Hematopoietic multipotent progenitor cell treated with erythropoietin and hydrocortisone succinate and interleukin-3 and kit ligand, for 8 days (in vitro differentiated cells): ENCODE measurements at places on chromosomes 4 and X.

- DNase-seq: no peak
Measured at GRCh38 chr4:64144994-64145393, 264.3 kb downstream of the TECRL start.

- no peak for DNase-seq
Measured at GRCh38 chr4:1245481-1246051, 3.4 kb downstream of the CTBP1 start.

DNA sequence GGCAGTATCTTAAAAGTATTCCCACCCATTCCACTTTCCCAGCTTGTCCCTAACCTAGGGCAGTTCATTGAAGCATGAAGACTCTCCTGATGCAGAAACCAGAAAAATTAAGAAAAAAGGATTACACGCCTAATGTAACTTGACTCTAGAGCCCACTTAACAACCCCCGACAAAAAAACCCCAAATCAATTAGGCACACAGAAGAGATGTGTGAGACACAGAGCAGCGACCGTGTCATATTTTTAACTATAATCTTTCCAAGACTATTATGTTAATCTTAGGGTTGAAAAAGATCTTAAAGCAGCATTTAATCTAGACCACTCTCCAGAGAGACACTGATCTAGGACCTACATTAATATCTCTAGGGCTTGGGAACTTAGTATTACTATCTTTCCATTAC is 1.3 kb downstream of the YTHDC1 start:
- DNase-seq: peak; percentile 5

GRCh38 chrX:40734971-40735324 is 394 bp downstream of the MED14 start:
- DNase-seq: peak; percentile 6

- DNase-seq: no peak
Measured at GRCh38 chr4:78018271-78019049, 38.7 kb upstream of the FRAS1 start.

GRCh38 chr4:102403116-102403515 is 57.8 kb upstream of the SLC39A8 start:
- no peak for DNase-seq

DNA sequence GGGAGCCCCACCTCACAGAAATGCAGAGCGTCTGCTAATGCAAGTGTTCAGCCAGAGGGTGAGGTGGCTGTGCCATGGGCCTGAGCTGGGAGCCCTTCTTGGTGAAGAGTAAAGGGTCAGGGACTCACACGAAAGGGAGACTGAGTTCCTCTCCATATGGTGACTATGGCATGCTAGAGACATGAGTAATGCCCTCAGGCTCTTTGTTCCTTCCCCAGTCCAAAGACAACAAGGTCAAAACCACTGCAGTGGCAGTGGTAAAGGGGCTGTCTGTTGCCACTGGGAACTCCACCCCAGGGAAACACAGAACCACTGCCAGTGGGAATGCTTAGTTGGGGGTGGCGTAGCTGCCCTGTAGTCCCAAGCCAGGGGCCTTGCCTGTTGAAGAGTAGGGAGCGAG is 22.4 kb downstream of the RAB40AL start:
- DNase-seq: no peak

DNA sequence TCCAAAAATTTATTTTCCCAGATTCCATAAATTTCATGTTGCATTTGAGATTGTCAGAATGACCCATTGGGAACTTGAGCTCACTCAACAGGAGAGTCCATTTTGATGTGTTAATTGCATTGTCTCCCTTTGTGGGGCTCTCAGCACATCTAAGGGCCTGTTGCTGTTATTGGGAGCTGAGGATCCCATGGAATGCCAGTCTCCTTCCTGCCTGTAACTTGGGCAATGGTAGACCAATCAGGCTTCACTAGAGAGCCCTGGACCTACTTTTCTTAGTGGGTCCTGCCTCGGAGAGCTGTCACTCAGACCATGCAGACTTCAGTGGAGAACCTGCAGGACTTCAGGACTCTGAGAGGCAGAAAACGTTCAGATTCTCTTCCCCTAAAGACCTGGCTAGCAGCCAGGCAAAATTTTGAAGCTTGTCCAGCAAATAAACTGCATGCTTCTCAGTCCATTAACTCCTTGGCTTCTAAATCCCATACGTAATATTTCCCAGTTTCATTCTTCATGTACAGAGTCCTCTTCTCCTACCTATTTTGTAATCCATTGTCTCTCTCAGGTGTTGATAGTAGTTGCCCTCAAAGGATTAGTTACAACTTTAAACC is 25.1 kb downstream of the OCRL start:
- DNase-seq: no peak

DNA sequence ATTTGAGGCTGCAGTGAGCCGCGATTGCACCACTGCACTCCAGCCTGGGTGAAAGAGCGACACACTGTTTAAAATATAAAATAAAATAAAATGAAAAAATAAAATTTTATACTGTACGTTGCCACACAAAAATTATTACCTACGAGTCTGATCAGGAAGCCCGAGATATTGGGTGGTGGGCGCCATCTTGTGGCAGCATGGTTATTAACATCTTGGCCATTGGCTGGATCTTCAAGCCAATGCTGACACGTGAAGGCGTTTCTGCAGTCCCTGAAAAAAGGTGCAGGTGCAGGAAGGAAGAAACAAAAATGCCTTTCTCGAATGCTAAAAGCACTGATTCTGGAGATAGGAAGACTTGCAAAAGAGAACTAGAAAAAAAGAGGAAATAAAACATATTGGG is 4.9 kb upstream of the TLR8 start:
- DNase-seq: peak; percentile 42

DNA sequence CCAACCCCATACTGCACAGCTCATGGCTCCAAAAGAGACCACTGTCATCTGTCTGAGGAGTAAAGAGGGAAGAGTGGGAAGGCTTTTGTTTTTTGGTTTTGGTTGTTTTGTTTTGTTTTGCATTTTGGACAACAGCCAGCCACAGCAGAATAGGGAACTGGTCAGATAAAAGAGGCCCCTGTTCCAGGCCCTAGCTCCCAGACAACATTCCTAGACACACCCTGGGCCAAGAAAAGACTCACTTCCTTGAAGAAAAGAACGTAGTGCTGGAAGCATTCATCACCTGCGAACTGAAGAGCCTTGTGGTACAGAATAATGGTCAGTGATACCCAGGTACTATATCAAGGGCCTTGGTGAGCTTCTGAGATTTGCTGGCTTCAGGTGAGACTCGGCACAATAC is 619.4 kb upstream of the SPANXN1 start:
- no peak for DNase-seq

- no peak for DNase-seq
Measured at GRCh38 chrX:37904833-37905232, 57.5 kb upstream of the DYNLT3 start.

- DNase-seq: no peak
Measured at GRCh38 chr4:128668566-128668965, 140.9 kb upstream of the JADE1 start.

GRCh38 chrX:68355629-68355920 is 77.7 kb downstream of the OPHN1 start:
- no peak for DNase-seq

DNA sequence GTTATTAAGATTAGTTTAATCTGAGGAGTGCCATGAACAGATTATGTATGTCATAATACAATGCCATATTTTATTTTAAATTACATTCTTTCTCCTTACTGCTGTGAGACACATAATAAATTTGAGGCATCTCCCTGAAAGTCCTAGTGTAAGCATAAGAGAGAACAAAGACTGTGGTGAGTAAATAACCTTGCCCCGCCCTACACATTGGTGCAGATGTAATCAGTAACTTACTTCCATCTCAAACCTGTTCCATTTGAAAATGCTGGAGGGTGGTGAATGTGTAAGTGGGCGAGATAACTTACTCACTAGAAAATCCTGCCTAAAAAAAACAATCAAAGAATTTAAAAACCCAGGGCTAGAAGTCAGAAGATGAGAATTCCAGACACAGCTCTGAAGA is 338.1 kb upstream of the SLIT2 start:
- DNase-seq: no peak

- DNase-seq: peak; percentile 15
Measured at GRCh38 chr4:81470456-81471297, 1.0 kb downstream of the RASGEF1B start.

- peak; percentile 39 for DNase-seq
Measured at GRCh38 chrX:78029663-78030062, 60.2 kb upstream of the PGAM4 start.

- DNase-seq: peak; percentile 31
Measured at GRCh38 chr4:168880811-168881595, 129.1 kb downstream of the CBR4 start.

GRCh38 chr4:150152766-150153165 is 74.5 kb downstream of the DCLK2 start:
- no peak for DNase-seq

DNA sequence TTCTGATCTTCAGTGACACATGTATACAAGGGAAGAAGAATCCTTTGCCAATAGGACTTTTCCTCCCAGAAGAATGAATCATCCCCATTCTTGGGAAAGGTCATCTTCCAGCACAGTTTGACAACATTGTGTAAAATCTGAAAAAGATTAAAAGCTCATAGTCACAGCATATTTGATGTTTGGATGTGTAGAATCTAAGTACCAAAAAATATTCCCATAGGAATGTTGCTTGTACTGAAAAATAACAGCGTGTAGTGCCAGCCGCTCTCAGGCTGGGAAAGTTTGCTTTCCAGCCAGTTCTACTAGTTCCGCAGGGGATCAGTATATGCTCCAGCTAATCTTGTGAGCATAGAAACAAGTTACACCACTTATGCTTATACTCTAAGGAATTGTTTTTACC is 74.7 kb upstream of the IL13RA1 start:
- DNase-seq: no peak

GRCh38 chr4:110780538-110780937 is 157.7 kb upstream of the PITX2 start:
- DNase-seq: no peak

GRCh38 chrX:41289095-41289494 is 44.9 kb upstream of the DDX3X start:
- DNase-seq: no peak

GRCh38 chr4:96035727-96036126 is 195.8 kb downstream of the PDHA2 start:
- DNase-seq: peak; percentile 4

DNA sequence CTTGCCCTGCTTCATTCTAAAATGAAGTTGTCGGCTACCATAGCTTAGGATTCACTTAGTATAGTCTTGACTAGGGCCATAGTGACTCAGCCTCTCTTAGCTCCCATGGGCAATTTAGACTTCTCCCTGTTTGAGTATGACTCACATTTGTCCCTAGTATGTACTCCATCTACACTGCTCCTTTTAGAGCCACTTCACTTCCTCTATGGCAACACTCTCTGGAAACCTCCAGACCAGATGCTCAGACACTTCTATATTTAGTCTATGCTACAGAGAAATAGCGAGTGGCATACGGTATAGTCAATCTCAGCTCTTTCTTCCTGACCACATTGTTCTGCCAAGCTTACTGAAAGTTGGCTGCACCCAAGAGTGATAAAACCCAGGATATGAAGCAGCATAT is 11.2 kb downstream of the MEPE start:
- no peak for DNase-seq

DNA sequence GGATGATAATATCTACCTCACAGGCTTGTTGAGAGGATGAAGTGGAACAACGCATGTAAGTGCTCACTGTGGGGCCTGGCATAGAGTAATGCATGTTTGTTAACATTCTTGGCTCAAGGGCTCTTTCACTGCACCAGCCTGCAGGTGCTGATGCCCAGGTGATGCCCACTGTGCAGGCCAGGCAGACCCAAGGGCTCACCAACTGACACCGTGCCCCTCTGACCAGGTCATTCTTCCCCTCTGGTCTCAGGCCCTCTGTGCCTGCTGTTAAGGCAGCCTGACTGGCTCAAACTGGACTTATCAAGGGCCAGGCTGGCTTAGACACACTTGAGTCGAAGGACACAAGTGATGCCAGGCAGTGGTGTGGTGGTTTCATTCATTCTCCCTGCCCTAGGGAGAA is 90.5 kb downstream of the PJA1 start:
- no peak for DNase-seq

DNA sequence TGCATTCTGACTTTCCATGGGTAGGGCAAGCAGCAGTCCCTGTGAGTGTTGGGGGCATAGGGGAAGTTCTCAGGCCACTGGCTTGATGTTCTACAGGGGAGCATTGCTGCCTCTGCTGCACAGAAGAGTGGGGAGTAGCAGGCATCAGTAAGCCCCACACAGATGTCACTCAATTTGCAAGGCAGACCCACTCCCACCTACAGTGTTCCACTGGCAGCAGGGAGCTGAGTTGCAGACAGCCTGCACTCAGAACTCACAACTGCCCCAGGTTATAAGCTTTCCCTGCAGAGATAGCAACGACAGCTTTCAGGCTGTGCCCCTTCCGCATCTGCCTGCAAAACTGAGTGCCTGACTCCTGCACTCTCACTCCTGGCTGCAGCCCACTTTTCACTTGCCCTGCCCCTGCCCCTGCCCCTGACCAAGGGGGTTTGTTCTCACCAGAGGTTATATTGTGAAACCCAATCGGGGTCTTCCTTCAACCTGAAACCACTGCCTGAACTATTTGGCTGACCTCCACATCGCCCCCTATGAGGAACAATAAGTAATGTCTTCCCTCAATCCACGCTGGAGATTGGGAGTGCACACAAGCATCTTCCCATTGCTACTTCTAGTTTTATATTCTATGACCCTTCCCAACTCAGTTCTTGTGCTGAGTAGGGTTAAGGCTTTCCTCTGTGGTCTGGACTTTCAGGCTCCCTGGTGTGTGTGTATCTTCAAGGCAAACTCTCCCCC is 227.4 kb upstream of the CXorf51B start:
- DNase-seq: no peak

- DNase-seq: no peak
Measured at GRCh38 chr4:6161921-6162464, 38.4 kb downstream of the JAKMIP1 start.

DNA sequence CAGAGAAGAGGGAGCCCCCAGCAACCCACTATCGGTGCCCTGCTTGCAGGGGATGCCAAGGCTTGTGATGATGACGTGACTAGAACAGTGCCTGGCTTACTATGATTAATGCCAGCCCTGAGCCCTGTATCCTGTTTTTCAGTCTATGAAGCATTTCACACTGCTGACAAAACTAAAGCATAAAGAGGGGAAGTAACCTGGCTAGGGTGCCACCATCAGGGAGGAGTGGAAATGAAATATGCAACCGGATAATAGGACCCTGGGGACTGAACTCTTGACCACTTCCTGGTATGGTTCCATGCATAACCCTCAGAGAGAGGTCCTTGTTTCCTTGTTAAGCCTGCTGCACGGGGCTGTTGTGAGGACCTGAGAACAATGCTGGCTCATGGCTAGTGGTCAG is 50.3 kb downstream of the MED28 start:
- DNase-seq: peak; percentile 4

DNA sequence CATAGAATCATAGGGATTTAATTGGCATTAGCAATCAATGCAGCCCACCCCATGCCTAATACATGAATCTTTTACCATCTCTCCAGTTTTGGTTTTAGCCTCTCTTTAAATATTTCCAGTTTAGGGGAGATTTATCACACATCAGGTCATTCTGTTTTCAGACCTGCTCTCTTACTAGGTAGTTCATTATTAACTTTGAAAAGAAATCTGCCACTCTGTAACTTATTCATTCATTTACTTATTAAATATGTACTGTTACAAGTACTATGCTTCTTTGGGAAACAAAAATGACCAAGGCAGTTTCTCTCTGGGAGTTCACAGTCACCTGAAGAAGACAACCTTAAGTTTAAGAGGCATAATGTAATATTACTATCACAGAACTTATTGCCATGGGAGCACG is 62.1 kb downstream of the USO1 start:
- DNase-seq: no peak

GRCh38 chrX:130097507-130098209 is 12.6 kb downstream of the ELF4 start:
- DNase-seq: peak; percentile 35
